ENCODE measurements at places on chromosomes 1 and 21.

GRCh38 chr1:42940851-42941639 is 17.6 kb downstream of the SLC2A1 start:
- no peak for DNase-seq

DNA sequence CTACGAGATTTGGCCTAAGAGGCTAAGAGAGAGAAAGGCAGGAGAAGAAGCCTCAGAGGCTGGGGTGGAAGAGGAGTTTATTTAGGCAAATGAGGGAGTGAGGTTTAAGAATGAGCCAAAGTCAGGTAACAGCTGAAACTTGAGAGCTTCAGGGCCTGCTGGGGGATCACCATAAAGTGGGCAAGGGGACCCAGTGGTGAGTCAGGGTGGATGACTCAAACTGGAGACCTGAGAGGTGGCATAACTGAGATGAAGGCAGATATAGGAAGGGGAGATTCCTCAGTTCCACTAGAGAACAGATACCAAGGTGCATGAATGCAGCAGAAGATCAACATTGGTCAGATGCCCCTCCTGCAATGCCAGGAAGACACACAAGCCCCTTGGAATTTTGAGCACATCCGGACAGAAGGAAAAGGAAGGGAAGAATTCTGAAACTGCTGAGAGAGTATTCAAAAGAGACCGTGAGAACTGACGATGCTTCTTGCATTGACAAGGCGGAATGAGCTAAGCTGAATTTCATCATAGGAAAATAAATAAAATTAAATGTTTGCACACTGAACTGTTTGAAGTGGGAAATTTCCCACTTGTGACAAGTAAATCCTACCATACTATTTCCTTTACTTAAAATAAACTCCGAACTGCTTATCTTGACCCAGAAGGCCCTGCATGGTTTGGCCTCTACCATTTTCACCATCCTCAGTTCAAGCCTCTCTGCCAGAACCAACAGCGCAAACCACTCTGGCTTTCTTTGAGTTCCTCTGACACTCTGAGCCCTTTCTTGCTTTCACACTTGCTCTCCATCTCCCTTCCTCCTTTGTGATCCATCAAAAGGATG is 94.1 kb downstream of the NMNAT2 start:
- no peak for DNase-seq

GRCh38 chr1:182869241-182869666 is 30.1 kb downstream of the DHX9 start:
- DNase-seq: no peak

- DNase-seq: no peak
Observed at GRCh38 chr1:176208034-176208433, 948 bp upstream of the COP1 start.

GRCh38 chr1:163069655-163070277 is 605 bp downstream of the RGS4 start:
- no peak for DNase-seq

GRCh38 chr1:93690921-93691789 is 9.5 kb upstream of the BCAR3 start:
- DNase-seq: no peak

GRCh38 chr1:16078925-16079656 is 5.6 kb upstream of the FAM131C start:
- DNase-seq: peak; percentile 58

- no peak for DNase-seq
Observed at GRCh38 chr1:151131701-151132334, 14.6 kb downstream of the SEMA6C start.

- no peak for DNase-seq
Observed at GRCh38 chr1:223183268-223183862, 40.3 kb upstream of the TLR5 start.

GRCh38 chr1:147890177-147890790 is 12.3 kb upstream of the GJA8 start:
- peak; percentile 29 for DNase-seq

DNA sequence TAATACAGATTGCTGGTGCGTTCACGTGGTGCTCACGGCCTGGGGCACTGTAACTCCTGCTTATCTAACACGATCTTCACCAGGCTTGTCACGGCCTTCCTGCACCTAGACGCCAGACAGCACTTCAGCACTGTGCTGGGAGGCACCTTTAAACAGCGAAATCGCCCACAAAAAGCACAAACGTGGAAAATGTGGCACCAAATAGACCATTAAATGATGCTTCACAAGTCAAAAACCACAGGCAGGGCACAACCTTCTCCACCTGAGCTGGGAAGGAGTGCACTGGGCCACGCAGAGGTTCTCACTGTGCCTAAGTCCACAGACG is 20.0 kb downstream of the IBA57 start:
- DNase-seq: no peak

GRCh38 chr1:43789604-43790550 is 82.5 kb downstream of the ST3GAL3 start:
- DNase-seq: no peak

GRCh38 chr1:12618965-12619791 is 1.2 kb upstream of the DHRS3 start:
- DNase-seq: no peak

DNA sequence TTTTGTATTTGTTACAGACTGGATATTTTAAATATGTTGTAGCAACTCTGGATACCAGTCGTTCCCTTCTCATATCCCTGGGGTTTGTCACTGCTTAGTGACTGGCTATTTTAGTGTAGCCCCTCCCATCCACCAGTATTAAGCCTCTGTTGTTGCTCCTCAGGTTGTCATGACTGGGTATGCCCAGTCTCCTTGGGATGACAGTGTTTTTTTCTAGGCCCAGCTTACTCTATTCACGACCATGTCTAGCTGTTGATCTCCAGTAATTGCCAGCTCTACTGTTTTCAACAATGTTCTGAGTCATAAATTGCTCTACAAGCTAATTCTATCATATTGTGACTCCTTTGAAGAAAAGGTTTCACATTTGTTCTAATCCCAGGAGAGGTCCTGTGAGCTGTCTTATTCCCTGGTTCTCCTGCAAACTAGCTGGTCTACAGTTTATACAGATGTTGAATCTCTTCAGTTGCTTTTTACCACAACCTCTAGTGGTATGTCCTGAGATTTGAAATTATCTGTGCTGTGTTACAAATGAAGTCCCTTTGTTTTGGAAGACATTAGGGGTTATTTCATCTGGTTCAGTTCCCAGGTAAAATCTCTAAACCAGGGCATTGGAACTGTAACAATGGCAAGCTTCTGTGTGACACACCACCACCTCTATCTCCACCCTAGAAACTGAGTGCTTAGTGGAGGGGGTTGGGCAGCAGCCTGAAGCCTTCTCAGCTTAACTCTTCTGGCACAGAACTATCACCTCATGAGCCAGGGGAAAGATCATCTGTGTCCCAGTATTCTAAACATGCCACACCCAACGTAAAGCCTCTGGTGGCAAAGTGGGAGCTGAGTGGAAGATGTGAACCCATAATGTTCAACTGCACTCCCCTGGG is 124.6 kb downstream of the TRIM33 start:
- DNase-seq: no peak

DNA sequence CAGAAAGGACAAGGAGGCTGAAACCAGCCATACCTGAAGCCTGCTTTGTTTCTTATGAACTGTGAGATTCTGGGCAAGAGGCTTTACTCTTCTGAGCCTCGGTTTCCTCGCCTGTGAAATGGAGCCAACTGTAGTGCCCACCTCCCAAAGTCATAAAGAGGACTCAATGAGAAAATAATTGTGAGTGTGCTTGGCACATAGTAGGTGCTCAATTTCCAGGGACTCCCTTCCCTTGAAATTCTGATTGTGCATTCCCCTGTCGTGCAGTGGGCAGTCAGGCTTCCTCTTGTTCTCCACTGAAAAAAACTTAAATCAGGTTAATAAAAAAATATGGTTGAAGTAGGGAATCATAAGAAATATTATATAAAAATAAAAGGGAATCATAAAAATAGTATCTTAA is 37.5 kb upstream of the RUNX3 start:
- DNase-seq: no peak

- no peak for DNase-seq
Observed at GRCh38 chr1:4464478-4464877, 189.9 kb upstream of the AJAP1 start.

- no peak for DNase-seq
Observed at GRCh38 chr1:119336848-119337247, 31.7 kb upstream of the HAO2 start.

GRCh38 chr1:206497363-206497762 is 10.0 kb upstream of the RASSF5 start:
- no peak for DNase-seq

- DNase-seq: no peak
Observed at GRCh38 chr1:48878191-48878940, 101.7 kb upstream of the BEND5 start.

DNA sequence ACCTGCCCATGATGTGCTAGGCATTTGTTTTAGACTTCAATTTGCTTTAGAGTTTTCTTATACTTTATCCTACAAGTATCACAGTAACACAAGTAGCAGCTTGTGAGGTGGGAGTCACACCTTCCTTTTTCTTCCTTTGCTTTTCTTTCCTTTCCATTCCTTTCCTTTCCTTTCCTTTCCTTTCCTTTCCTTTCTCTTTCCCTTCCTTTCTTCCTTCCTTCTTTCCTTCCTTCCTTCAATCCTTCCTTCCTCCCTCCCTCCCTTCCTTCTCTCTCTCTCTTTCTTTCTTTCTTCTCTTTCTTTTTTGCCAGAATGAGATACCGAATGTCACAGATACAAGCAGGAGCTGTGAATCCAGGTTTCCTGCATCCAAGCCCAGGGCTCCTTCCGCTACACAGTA is 3.9 kb downstream of the DPT start:
- no peak for DNase-seq

GRCh38 chr1:169741666-169742394 is 8.0 kb upstream of the SELE start:
- DNase-seq: no peak

DNA sequence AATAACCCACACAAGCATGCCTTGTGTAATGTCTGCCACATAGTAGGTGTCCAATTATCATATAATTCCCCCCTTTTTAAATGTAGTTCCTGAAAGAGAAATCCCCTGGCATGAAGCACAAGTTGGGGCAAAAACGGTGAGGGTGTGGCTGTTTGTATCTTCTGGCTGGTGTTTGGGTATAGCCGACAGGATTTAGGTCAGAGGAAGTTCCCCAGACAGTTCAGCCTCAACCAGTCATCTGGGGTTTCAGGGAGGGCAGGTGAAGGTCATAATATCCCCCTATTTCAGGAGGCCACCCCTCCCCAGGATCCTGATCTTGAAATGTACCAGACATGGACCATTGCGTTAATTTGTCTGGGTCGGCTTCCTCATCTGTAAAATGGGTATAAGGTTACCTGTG is 29.1 kb upstream of the JUN start:
- DNase-seq: no peak

GRCh38 chr21:45211661-45212060 is 76.0 kb downstream of the POFUT2 start:
- no peak for DNase-seq

Data from stimulated activated CD4-positive, alpha-beta T cell treated with anti-CD3 and anti-CD28 coated beads, Interleukin-1b, Interleukin-23, amount 100 ng/mL, for 1 hour (primary cell).